Panc1 (cell line): ENCODE measurements at places on chromosomes 13 and 19.
A peak's percentile ranks its signal among the peaks of the same experiment; 100 is the strongest.

DNA sequence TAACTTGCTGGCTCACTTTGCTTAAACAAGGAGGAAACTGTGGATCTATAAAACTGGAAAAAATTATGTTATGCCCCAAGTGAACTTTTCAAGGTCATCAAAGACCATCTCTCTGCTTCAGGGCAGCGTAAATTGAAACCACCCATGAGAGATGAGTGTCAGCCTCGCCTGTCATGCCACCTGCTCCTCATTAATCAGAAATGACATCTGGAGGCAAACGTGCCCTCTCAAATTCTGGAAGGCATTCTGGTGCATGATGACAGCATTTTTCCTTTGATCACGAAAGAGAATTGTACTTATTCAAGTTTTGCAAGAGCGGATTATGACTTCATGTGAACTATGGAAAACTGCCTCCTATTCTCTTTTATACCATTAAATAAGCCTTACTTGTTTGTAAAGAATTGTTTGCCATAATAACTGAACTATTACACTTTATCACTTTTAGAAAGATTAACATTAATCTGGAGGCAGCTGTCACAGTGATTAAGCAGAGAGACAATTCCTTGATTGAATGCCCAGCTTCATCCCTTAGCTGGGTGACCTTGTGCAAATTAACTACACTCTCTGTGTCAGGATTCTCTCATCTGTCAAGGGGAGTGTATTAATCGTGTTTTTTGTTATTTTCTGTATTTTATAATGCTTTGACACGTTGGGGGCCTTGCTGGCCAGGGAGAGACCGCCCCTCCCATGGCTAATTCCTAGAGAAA is 17.0 kb upstream of the SACS start:
- H3K36me3 ChIP-seq = no peaks in the 10 kb centered on the region
- no peak overlapping the region for H3K4me3 ChIP-seq
- no peak for DNase-seq
- no peaks in the 10 kb centered on the region for H3K4me1 ChIP-seq

DNA sequence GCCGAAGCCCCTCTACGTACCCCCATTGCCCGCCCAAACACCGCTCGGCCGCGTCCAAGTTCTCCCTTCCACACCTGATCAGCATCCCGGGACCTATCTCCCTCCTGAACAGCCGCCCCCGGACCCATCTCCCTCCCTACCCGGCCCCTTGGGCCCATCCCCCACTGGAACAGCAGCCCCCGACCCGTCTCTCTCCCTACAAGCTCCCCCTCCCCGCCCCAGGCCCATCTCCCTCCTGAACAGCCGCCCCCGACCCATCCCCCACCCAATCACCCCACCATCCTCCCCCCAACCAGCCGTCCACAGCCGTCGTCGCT is 610 bp downstream of the ZSCAN1 start:
- H3K27ac ChIP-seq = no peak overlapping the region
- H3K36me3 ChIP-seq = no peaks in the 10 kb centered on the region
- no peak for DNase-seq
- no peaks in the 10 kb centered on the region for H3K4me1 ChIP-seq
- H3K4me3 ChIP-seq = no peak overlapping the region

DNA sequence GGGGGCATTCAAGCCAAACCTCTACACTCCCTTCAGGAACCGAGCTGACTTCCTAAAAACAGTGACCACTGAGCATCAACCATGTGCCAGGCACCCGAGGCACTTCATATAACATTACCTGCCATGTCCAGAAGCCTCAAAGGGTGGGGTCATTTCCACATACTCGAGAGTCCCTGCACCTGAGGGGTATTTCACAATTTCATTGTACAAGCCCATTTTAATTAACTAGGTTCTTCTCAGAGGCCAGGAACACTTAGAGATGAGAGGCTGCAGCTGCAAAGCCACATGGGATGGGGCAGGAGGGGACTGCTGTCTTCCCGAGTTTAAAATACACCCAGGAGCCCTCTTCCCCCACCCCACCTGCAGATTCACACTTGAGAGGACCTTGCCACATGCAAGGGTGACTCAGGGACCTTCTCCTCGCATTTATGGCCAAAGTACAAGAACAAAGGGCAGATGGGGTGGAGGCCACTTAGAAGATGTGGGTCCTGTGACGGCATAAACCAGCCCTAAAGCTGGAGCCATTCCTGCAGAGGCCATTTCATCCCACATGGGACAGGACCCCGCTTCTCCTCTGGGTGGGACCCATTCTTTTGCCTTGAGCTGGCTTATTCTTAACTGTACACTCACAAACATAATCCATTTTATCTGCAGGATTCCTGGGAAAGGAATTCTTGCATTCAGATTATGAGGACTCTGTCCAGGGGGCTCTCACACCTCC is 43.9 kb downstream of the RAB20 start:
- no peak overlapping the region for H3K4me3 ChIP-seq
- no peaks in the 10 kb centered on the region for H3K4me1 ChIP-seq
- DNase-seq = no peak
- no peak overlapping the region for H3K27ac ChIP-seq
- no peaks in the 10 kb centered on the region for H3K36me3 ChIP-seq

DNA sequence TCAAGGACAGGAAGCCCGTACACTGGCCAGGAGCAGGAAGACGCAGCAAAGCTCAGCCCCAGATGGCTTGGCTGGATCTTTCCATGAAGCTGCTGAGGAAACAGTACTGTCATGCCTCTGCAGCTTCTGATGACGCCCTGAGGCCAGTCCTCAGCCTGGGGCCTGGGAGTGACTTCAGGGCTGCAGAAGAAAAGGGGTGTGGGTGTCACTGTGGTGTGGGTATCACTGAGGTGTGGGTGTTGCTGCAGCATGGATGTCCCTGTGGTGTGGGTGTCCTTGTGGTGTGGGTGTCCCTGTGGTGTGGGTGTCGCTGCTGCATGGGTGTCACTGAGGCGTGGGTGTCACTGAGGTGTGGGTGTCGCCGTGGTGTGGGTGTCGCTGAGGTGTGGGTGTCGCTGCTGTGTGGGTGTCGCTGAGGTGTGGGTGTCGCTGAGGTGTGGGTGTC is 12.0 kb upstream of the GAS6 start:
- no peaks in the 10 kb centered on the region; the same call in 1 of the 2 replicates for H3K27me3 ChIP-seq
- no peak overlapping the region for H3K27ac ChIP-seq
- H3K4me1 ChIP-seq = no peaks in the 10 kb centered on the region
- H3K36me3 ChIP-seq = no peaks in the 10 kb centered on the region
- no peak for DNase-seq

- peaks cover 47% of the 10 kb centered on the region for H3K27me3 ChIP-seq
- H3K27ac ChIP-seq = no peak overlapping the region
- H3K4me3 ChIP-seq = no peak overlapping the region
- H3K36me3 ChIP-seq = no peaks in the 10 kb centered on the region
- no peaks in the 10 kb centered on the region for H3K4me1 ChIP-seq
These were observed 275.9 kb downstream of the ZNF536 start for GRCh38 chr19:30647891-30648720.

GRCh38 chr13:93476175-93476574 is 249.6 kb downstream of the GPC6 start:
- H3K27me3 ChIP-seq = no peaks in the 10 kb centered on the region
- no peak overlapping the region for H3K4me3 ChIP-seq
- H3K27ac ChIP-seq = no peak overlapping the region
- DNase-seq = no peak

- no peak for DNase-seq
- H3K27ac ChIP-seq = no peak overlapping the region
- H3K4me1 ChIP-seq = 0 out of 2 replicates have a peak, but pooled peaks cover 2% of the 10 kb centered on the region
- H3K27me3 ChIP-seq = no peaks in the 10 kb centered on the region
- no peak overlapping the region for H3K4me3 ChIP-seq
These were observed 66.1 kb upstream of the FRY start for GRCh38 chr13:31965361-31966066.

DNA sequence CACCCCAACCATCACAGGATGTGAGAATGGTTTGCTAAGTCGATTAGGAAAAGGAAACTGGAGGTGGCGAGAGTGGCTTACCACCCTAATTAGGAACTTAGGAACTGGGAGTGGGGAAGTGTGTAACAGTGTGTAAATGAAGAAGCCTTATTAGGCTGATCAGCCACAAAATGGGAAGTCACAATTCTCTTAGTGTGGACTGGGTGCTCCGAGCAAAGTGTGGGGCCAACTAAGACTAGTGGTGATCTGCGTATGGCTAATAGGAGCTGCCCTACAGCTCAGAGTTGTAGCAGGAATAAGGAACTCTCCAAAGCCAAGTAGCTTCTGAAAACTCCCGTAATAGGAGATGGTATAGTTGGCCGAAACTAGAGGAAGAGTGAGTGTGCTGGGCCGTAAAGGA is 7.6 kb downstream of the SIGLEC11 start:
- H3K27ac ChIP-seq = no peak overlapping the region
- H3K27me3 ChIP-seq = no peaks in the 10 kb centered on the region
- no peaks in the 10 kb centered on the region for H3K4me1 ChIP-seq
- no peaks in the 10 kb centered on the region for H3K36me3 ChIP-seq

GRCh38 chr19:9507285-9507684 is 8.9 kb upstream of the ZNF560 start:
- H3K4me3 ChIP-seq = no peak overlapping the region
- H3K4me1 ChIP-seq = no peaks in the 10 kb centered on the region
- no peak overlapping the region for H3K27ac ChIP-seq
- no peaks in the 10 kb centered on the region for H3K36me3 ChIP-seq

GRCh38 chr13:66425741-66426140 is 804.4 kb downstream of the PCDH9 start:
- no peak overlapping the region for H3K27ac ChIP-seq
- no peak overlapping the region for H3K4me3 ChIP-seq
- DNase-seq = no peak
- no peaks in the 10 kb centered on the region for H3K36me3 ChIP-seq

- DNase-seq = no peak
- H3K4me3 ChIP-seq = no peak overlapping the region
- H3K36me3 ChIP-seq = peaks cover 3% of the 10 kb centered on the region; the same call in 1 of the 2 replicates
- H3K27me3 ChIP-seq = no peaks in the 10 kb centered on the region
- peaks cover 6% of the 10 kb centered on the region for H3K4me1 ChIP-seq
These were observed 559 bp upstream of the SLC1A5 start for GRCh38 chr19:46788968-46789338.

- H3K36me3 ChIP-seq = no peaks in the 10 kb centered on the region; the same call in 1 of the 2 replicates
- peak within 1 kb of the TSS; percentile 60 for H3K4me3 ChIP-seq
- H3K4me1 ChIP-seq = 0 out of 2 replicates have a peak, but pooled peaks cover 2% of the 10 kb centered on the region
- H3K27ac ChIP-seq = no peak within 1 kb of the TSS
- H3K27me3 ChIP-seq = no peaks in the 10 kb centered on the region
These were observed at the start of gene B3GNT3 for GRCh38 chr19:17794731-17795494. TSS of gene B3GNT3 (plus strand) at chr19:17795138. CDS start at chr19:17807808, 12,670 bp downstream.

GRCh38 chr19:2837430-2837829 is 3.8 kb upstream of the ZNF555 start:
- no peaks in the 10 kb centered on the region for H3K27me3 ChIP-seq
- H3K4me1 ChIP-seq = no peaks in the 10 kb centered on the region; the same call in 1 of the 2 replicates
- no peak overlapping the region for H3K4me3 ChIP-seq
- H3K27ac ChIP-seq = no peak overlapping the region
- DNase-seq = no peak
- H3K36me3 ChIP-seq = no peaks in the 10 kb centered on the region

GRCh38 chr13:81377921-81378320 is 1037.0 kb upstream of the SPRY2 start:
- H3K27me3 ChIP-seq = no peaks in the 10 kb centered on the region
- DNase-seq = no peak
- H3K4me1 ChIP-seq = no peaks in the 10 kb centered on the region
- no peak overlapping the region for H3K27ac ChIP-seq
- no peaks in the 10 kb centered on the region for H3K36me3 ChIP-seq

GRCh38 chr13:113559901-113560644 is 24.5 kb upstream of the TFDP1 start:
- no peak for DNase-seq
- H3K36me3 ChIP-seq = no peaks in the 10 kb centered on the region
- no peak overlapping the region for H3K27ac ChIP-seq
- no peak overlapping the region for H3K4me3 ChIP-seq
- H3K4me1 ChIP-seq = no peaks in the 10 kb centered on the region
- no peaks in the 10 kb centered on the region for H3K27me3 ChIP-seq

DNA sequence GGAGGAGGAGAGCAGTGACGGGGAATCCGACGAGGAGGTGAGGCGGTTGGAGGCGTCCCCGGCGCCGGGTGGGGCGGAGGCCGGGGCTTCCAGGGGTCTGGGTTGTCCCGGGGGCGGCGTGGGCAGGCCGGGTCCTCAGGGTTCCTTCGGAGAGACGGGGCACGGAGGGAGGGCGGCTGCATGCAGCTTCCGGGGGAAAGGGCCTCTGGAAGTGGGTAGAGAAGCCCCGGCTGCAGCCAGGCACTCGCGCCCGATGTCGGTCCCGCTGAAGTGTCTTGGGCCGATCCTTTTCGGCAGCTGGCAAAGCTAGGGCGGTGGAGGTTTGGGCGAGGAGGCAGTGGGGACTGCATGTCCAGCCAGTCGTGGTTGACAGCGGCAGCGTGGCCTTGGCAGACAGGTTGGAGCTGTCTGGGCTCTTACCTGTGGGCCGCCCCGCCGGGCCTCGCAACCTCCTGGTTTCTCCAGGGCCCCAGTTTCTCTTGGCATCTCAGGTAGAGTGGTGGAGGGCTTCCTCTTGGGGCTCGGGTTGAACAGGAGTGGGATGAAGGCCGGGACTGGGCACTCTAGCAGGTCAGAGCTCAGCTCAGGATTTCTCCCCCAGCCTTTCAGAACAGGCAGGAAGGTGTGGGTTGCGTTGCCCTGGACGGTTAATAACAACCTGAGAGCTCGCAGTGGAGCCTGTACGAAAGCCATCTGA is 690 bp downstream of the KMT2B start:
- H3K27ac ChIP-seq = peak overlapping the region; percentile 80
- peaks cover 13% of the 10 kb centered on the region; the same call in 1 of the 2 replicates for H3K36me3 ChIP-seq
- H3K4me3 ChIP-seq = peak overlapping the region; percentile 81
- DNase-seq = no peak

DNA sequence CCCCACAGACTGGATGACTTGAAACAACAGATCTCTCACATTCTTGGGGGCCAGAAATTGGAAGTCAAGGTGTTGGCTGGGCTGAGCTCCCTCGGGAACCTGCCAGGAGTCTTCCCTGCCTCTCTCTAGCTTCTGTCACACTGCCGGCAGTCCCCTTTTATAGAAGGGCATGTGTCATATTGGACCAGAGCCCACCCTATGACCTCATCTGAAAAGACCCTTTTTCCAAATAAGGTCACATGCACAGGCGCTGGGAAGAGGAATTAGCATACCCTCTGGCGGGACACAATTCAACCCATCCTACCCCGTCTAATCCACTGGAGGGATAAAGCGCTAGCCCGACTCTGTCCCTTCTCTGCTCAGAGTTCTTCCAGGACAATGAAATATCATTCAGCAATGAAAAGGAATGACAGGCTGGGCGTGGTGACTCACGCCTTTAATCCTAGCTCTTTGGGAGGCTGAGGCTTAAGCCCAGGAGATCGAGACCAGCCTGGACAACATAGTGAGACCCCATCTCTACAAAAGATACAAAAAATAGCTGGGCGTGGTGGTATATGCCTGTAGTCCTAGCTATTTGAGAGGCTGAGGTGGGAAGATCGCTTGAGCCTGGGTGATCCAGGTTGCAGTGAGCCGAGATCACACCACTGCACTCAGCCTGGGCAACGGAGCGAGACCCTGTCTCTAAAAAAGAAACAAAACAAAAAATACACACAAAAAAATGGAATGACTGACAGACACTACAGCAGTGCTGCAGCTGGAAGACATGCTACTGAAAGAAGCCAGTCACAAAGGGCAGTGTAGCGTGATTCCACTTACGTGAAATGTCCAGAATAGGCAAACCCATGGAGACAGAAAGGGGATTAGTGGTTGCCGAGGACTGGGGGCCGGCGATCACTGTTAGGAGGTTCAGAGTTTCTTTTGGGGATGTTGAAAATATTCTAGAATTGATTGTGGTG is 28.5 kb downstream of the MEIS3 start:
- no peaks in the 10 kb centered on the region for H3K4me1 ChIP-seq
- no peak for DNase-seq
- no peaks in the 10 kb centered on the region for H3K27me3 ChIP-seq
- no peak overlapping the region for H3K4me3 ChIP-seq

- no peaks in the 10 kb centered on the region for H3K36me3 ChIP-seq
- H3K27me3 ChIP-seq = no peaks in the 10 kb centered on the region
- H3K27ac ChIP-seq = no peak overlapping the region
- no peak overlapping the region for H3K4me3 ChIP-seq
These were observed 189.2 kb downstream of the SLITRK6 start for GRCh38 chr13:85610024-85610423.
